Breast epithelium (tissue), 4 donors: ENCODE measurements at places on chromosomes 2 and 18. TPM values are rescaled to one million over a fixed set of nuclear protein-coding genes. Genes with fewer than 3 reads are reported as not detected.

FBXO15 gene
- total RNA-seq, result 0.64 TPM

ZNF804A gene
- total RNA-seq, result under 0.01 TPM

CROCC2 gene
- 0.33 TPM for total RNA-seq

CYP27A1 gene
- 28.8 TPM for total RNA-seq

CAPN14 gene
- total RNA-seq, result 0.44 TPM

CYB5A gene
- 300 TPM for total RNA-seq

CFAP65 gene
- not detected for total RNA-seq

RAMP1 gene
- total RNA-seq, result not detected

SOX11 gene
- 0.33 TPM for total RNA-seq

COL4A3 gene
- 3.3 TPM for total RNA-seq

GRCh38 chr18:77207540-77207939 lies 42.1 kb upstream of the GALR1 start:
- H3K4me1 ChIP-seq, result no peaks in the 10 kb centered on the region
- H3K4me3 ChIP-seq, result no peak overlapping the region
- no peaks in the 10 kb centered on the region for H3K27me3 ChIP-seq
- H3K36me3 ChIP-seq, result no peaks in the 10 kb centered on the region

- no peaks in the 10 kb centered on the region for H3K4me1 ChIP-seq
- peaks cover 37% of the 10 kb centered on the region for H3K27me3 ChIP-seq
- no peak overlapping the region for H3K4me3 ChIP-seq
- no peak for DNase-seq
- no peak overlapping the region for H3K27ac ChIP-seq
These were observed 372.8 kb downstream of the MTX2 start for GRCh38 chr2:176642074-176642473.

DNA sequence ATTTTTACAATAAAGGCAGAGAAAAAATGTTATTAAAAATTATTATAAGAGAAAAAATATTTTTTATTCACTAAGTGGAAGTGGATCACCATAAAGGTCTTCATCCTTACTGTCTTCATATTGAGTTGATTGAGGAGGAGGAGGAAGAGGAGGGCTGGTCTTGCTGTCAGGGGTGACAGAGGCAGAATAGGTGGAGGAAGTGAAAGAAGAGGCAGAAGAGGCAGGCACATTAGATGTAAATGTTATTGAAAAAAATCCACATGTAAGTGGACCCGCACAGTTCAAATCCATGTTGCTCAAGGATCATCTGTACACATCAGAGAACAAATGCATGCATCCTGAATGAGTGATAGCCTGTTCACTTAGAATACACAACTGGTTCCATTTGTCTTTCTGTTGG lies 6.4 kb upstream of the SPATS2L start:
- H3K36me3 ChIP-seq, result no peaks in the 10 kb centered on the region
- no peaks in the 10 kb centered on the region for H3K4me1 ChIP-seq
- H3K27me3 ChIP-seq, result no peaks in the 10 kb centered on the region
- no peak for DNase-seq

- H3K4me1 ChIP-seq, result no peaks in the 10 kb centered on the region
- DNase-seq, result no peak
- H3K27me3 ChIP-seq, result no peaks in the 10 kb centered on the region
- H3K36me3 ChIP-seq, result no peaks in the 10 kb centered on the region
- H3K4me3 ChIP-seq, result no peak overlapping the region
These were observed 106.5 kb downstream of the EVA1A start for GRCh38 chr2:75454241-75454620.

GRCh38 chr2:47023332-47023731 lies 107.7 kb upstream of the MCFD2 start:
- H3K4me1 ChIP-seq, result peaks cover 8% of the 10 kb centered on the region
- DNase-seq, result no peak
- peaks cover 5% of the 10 kb centered on the region for H3K36me3 ChIP-seq
- H3K27ac ChIP-seq, result no peak overlapping the region
- H3K27me3 ChIP-seq, result no peaks in the 10 kb centered on the region

DNA sequence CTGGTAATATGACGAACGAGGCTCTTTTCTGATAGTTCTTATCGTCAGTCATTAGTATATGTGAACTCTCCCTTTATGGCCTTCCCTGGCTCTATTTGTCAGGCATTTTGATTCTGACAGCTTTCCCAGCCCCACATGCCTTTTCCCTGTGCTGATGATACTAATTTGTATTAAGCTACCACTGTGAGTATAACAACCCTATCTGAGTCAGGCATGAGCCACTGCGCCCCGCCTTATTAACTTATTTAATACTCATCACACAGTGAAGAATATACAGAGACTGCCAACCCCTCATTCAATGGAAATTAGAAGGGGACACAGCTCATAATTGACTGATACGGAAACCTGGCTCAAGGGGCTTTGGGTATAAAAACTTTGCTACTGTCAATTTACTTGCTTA lies 140.0 kb downstream of the NETO1 start:
- H3K4me3 ChIP-seq, result no peak overlapping the region
- no peaks in the 10 kb centered on the region for H3K27me3 ChIP-seq
- no peak for DNase-seq
- no peaks in the 10 kb centered on the region for H3K4me1 ChIP-seq
- no peak overlapping the region for H3K27ac ChIP-seq
- no peaks in the 10 kb centered on the region for H3K36me3 ChIP-seq

DNA sequence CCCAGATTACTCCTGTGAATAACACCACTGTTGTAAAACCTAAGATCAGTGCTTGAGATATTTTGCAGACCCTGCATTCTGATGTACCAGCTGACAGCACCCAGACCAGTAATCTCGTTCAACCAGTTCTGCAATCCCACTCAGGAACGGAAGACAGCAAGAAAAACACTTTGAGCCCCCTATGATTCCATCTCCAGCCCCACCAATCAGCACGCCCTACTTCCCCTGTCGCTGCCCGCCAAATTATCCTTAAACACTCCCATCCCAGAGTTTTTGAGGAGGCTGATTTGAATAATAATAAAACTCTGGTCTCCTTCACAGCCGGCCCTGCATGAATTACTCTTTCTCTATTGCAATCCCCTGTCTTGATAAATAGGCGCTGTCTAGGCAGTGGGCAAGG lies 173.9 kb upstream of the CDH2 start:
- no peak for DNase-seq
- no peaks in the 10 kb centered on the region for H3K27me3 ChIP-seq
- H3K4me3 ChIP-seq, result no peak overlapping the region
- no peak overlapping the region for H3K27ac ChIP-seq
- peaks cover 4% of the 10 kb centered on the region for H3K36me3 ChIP-seq

DNA sequence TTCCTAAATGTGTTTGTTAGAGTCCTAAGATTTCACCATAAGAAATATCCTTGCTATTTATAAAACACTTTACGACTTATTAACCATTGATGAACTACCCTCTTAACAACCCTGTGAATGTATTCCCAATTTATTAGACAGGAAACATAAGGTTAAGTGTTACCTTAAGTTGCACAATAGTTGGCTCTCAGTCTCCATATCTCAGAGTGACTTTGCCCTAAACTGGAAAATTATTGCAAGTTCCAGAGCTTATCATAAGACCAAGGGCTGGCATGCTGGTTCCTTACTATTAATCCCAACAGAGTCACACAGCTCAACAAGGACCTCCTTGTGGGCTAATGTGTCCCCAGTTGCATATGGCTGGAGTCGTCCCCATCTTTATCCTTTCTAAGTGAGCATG lies 165.8 kb downstream of the INSIG2 start:
- no peak for DNase-seq
- no peak overlapping the region for H3K27ac ChIP-seq
- H3K27me3 ChIP-seq, result no peaks in the 10 kb centered on the region
- H3K4me3 ChIP-seq, result no peak overlapping the region

- H3K27ac ChIP-seq, result no peak overlapping the region
- H3K4me3 ChIP-seq, result no peak overlapping the region
- H3K4me1 ChIP-seq, result no peaks in the 10 kb centered on the region
- no peaks in the 10 kb centered on the region for H3K27me3 ChIP-seq
These were observed 145.2 kb downstream of the PRPF40A start for GRCh38 chr2:152572031-152572430.

- no peak for DNase-seq
- no peaks in the 10 kb centered on the region for H3K36me3 ChIP-seq
- no peaks in the 10 kb centered on the region for H3K27me3 ChIP-seq
- no peaks in the 10 kb centered on the region for H3K4me1 ChIP-seq
- no peak overlapping the region for H3K27ac ChIP-seq
- H3K4me3 ChIP-seq, result no peak overlapping the region
These were observed 334.5 kb downstream of the ARHGAP15 start for GRCh38 chr2:143463719-143464118.

DNA sequence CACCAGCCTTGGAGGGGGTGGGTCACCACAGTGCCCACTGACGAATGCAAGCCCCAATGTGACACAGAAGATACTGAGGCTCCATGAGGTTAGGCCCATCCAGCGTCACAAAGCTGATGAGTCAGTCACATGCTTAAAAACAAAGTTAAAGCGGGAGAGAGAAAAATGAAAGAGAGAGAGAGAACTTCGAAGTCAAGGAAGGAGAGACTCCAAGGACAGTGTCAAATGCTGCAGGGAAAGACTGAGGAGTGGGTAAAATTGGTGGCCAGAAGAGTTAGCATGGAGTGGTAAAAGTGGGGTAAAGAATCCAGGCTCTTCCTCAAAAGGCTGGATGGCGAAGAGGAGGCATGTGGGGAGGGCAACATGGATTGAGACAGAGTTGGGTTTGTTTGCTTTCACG lies 201.9 kb upstream of the CCDC150 start:
- no peak for DNase-seq
- no peak overlapping the region for H3K27ac ChIP-seq
- H3K4me1 ChIP-seq, result no peaks in the 10 kb centered on the region
- H3K36me3 ChIP-seq, result no peaks in the 10 kb centered on the region
- no peaks in the 10 kb centered on the region for H3K27me3 ChIP-seq

- H3K4me1 ChIP-seq, result no peaks in the 10 kb centered on the region
- H3K4me3 ChIP-seq, result no peak overlapping the region
- no peaks in the 10 kb centered on the region for H3K27me3 ChIP-seq
These were observed 37.5 kb upstream of the SCN9A start for GRCh38 chr2:166413255-166413654.

- H3K4me3 ChIP-seq, result no peak overlapping the region
- no peaks in the 10 kb centered on the region for H3K27me3 ChIP-seq
- no peak overlapping the region for H3K27ac ChIP-seq
- DNase-seq, result no peak
- no peaks in the 10 kb centered on the region for H3K4me1 ChIP-seq
These were observed 47.1 kb upstream of the REL start for GRCh38 chr2:60834270-60834717.

DNA sequence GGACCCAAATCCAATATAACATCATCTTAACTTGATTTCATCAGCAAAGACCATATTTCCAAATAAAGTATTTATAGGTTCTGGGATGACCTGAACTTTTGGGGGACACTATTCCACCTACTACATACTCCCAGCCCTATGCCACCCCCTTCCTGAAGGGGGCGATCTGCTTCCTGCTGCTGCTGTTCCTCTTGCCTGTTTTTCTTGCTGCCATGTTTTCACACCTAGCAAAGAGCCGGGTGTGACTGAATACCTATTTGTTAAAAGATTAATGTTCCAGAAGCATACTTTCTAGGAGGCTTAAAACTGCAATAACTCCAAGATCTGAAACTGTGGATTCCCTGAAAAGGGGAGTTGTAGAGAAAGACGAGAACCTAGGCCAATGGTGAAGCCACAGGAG lies 89.7 kb downstream of the ICOS start:
- no peak for DNase-seq
- no peaks in the 10 kb centered on the region for H3K36me3 ChIP-seq
- H3K4me1 ChIP-seq, result no peaks in the 10 kb centered on the region
- H3K27ac ChIP-seq, result no peak overlapping the region
- no peaks in the 10 kb centered on the region for H3K27me3 ChIP-seq

GRCh38 chr2:240593703-240594451 lies 7.3 kb downstream of the CAPN10 start:
- no peak overlapping the region for H3K27ac ChIP-seq
- H3K36me3 ChIP-seq, result no peaks in the 10 kb centered on the region
- DNase-seq, result peak; percentile 31
- no peak overlapping the region for H3K4me3 ChIP-seq
- no peaks in the 10 kb centered on the region for H3K27me3 ChIP-seq

DNA sequence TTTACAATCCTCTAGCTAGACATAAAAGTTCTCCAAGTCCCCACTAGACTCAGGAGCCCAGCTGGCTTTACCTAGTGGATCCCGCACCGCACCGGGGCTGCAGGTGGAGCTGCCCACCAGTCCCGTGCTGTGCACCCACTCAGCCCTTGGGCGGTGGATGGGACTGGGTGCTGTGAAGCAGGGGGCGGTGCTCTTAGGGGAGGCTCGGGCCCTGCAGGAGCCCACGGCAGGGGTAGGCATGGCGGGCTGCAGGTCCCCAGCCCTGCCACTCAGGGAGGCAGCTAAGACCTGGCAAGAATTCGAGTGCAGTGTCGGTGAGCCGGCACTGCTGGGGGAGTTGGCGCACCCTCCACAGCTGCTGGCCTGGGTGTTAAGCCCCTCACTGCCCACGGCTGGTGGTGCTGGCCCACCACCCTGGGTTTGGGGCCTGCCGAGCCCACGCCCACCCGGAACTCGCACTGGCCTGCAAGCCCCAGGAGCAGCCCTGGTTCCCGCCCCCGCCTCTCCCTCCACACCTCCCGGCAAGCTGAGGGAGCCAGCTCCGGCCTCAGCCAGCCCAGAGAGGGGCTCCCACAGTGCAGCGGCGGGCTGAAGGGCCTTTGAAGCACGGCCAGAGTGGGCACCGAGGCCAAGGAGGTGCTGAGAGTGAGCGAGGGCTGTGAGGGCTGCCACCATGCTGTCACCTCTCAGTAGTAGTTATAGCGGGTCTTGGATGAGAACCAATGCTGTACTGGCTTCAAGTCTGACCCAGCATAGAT lies 255.2 kb downstream of the CDH7 start:
- no peaks in the 10 kb centered on the region for H3K27me3 ChIP-seq
- no peaks in the 10 kb centered on the region for H3K4me1 ChIP-seq
- H3K36me3 ChIP-seq, result no peaks in the 10 kb centered on the region
- no peak overlapping the region for H3K27ac ChIP-seq
- DNase-seq, result no peak
- H3K4me3 ChIP-seq, result no peak overlapping the region

- no peak for DNase-seq
- no peaks in the 10 kb centered on the region for H3K36me3 ChIP-seq
- H3K4me1 ChIP-seq, result no peaks in the 10 kb centered on the region
- H3K27ac ChIP-seq, result no peak overlapping the region
These were observed 55.8 kb upstream of the TNP1 start for GRCh38 chr2:216915557-216916150.

DNA sequence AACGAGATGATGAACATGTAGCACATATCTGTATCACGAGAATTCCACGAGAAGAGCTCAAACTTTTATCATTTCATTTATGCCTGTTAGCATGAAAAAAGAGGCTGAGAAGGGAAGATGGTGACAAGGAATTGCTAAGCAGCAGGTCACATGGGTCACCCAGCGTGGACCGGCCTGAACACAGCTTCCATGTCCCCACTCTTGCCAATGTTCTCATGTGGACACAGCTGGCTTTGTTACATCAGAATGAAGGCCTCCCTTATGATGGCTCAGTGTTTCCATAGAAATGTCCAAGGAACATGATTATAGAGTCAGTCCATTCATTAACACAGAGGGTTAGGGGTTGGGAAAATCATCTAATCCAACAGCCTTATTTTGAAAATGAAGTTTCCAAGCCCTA lies 215.4 kb downstream of the CMPK2 start:
- H3K27ac ChIP-seq, result no peak overlapping the region
- peaks cover 6% of the 10 kb centered on the region for H3K27me3 ChIP-seq
- no peak for DNase-seq
- no peaks in the 10 kb centered on the region for H3K4me1 ChIP-seq

GRCh38 chr18:5895876-5896740 lies 786 bp upstream of the TMEM200C start:
- no peaks in the 10 kb centered on the region for H3K4me1 ChIP-seq
- H3K36me3 ChIP-seq, result no peaks in the 10 kb centered on the region
- DNase-seq, result peak; percentile 44

GRCh38 chr2:202609381-202610145 lies 25.2 kb upstream of the FAM117B start:
- H3K36me3 ChIP-seq, result no peaks in the 10 kb centered on the region
- H3K4me3 ChIP-seq, result no peak overlapping the region
- DNase-seq, result no peak
